Stimulated activated CD8-positive, alpha-beta memory T cell treated with anti-CD3 and anti-CD28 coated beads, Interleukin-7, amount 100 ng/mL, for 4 hours (primary cell): ENCODE measurements at places on chromosomes 6 and 20.

DNA sequence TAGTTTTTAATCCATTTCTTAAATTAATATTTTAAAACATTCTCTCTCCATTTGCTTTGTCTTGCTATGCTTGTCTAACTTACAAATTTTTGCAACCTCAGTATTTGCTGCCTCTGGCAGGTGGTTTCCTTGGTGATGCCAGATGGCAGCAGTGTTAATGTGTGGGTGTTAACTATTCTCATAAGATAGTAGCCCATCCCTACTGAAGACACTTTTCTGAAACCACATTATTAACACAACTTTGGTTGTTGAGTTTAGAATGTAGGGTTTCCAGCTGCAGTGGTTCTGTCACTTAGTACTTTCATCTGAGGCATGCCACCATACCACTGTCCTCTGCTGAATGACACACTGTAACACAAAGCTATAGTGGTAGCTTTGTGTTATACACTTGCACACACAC is 75.1 kb downstream of the MYO6 start:
- DNase-seq: no peak

DNA sequence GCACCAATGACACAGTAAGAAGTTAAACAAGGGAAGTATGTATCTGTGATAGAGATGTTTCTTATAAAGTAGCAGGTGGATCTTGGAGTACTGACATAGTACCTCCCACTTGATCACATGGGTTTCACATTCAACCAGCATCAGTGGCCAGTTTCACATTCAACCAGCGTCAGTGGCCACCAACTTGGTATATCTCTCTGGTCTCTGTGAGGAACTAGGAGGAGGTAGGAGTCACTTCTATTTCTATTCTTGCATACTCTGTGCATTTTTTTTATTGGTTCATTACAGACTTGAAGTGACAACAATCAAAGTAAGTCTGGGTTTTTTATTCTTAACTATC is 200.3 kb upstream of the SIM1 start:
- DNase-seq: no peak

DNA sequence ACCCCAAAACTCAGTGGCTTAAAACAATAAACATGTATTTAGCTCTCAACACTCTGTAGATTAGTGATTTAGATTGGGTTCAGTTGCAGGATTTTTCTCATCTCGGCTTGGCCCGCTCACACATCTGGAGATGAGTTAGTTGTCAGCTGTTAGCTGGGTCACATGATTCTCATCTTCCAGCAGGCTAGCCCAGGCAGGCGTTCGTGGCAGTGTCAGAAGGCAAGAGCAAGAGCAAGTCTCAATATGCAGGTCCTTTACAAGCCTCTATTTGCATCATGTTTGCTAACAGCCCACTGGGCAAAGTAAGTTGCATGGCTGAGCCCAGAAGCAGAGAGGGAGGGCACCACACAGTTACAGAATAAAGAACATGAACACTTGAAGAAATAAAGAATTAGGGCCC is 83.6 kb upstream of the MYLIP start:
- no peak for DNase-seq

DNA sequence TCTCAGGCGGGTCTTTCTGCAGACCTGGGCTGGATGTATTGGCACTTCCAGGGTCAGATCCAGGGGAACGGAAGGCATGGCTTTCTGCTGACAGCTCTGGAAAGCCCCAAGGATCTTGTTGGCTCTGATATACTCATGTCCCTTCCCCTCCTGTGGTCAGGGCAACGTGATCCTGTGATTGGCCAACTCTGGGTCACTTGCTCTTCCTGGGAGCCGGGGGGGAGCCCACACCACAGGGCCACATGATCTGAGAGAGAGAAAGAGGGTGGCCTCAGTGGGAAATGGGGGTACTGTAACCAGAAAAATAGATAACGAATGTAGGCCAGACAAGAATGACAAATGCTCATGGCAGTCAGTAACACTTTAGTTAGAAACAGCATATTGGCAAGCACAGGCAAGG is 223.0 kb downstream of the NFATC2 start:
- no peak for DNase-seq
